ENCODE measurements at places on chromosomes 5 and 9.

GRCh38 chr9:127093319-127094020, 29.0 kb downstream of the ANGPTL2 start:
- H3K4me1 ChIP-seq, result peaks cover 49% of the 10 kb centered on the region
- no peak overlapping the region for H3K4me3 ChIP-seq
- no peak overlapping the region for H3K27ac ChIP-seq
- no peaks in the 10 kb centered on the region for H3K27me3 ChIP-seq
- no peak for DNase-seq
- peaks cover 54% of the 10 kb centered on the region for H3K36me3 ChIP-seq

GRCh38 chr9:91945277-91946085, 4.5 kb downstream of the ROR2 start:
- no peaks in the 10 kb centered on the region for H3K36me3 ChIP-seq
- peaks cover 22% of the 10 kb centered on the region for H3K4me1 ChIP-seq
- DNase-seq, result no peak
- H3K27ac ChIP-seq, result peak overlapping the region; percentile 23
- H3K27me3 ChIP-seq, result peaks cover 76% of the 10 kb centered on the region
- peak overlapping the region; percentile 17 for H3K4me3 ChIP-seq

DNA sequence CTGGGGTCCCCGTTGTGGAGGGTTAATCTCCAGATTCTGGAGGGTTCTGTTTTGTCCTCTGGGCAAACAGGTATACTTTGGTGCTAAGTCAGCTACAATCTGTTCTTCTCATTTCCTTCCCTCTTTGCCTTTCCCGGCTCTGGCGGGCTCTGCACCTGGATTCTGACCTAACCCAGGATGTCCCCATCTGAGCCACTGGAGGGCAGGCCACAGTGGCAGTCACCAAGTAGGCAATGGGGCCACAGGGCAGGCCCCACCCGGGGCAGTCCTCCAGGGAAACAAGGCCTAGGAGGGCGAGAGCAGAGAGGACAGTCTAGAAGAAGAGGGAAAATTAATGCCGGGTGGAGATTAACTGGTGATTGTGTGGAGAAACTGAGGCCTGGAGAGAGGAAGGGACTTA, 40.4 kb upstream of the HRH2 start:
- H3K4me3 ChIP-seq, result no peak overlapping the region
- H3K27me3 ChIP-seq, result no peaks in the 10 kb centered on the region
- peaks cover 6% of the 10 kb centered on the region for H3K4me1 ChIP-seq
- H3K27ac ChIP-seq, result no peak overlapping the region
- H3K36me3 ChIP-seq, result no peaks in the 10 kb centered on the region

DNA sequence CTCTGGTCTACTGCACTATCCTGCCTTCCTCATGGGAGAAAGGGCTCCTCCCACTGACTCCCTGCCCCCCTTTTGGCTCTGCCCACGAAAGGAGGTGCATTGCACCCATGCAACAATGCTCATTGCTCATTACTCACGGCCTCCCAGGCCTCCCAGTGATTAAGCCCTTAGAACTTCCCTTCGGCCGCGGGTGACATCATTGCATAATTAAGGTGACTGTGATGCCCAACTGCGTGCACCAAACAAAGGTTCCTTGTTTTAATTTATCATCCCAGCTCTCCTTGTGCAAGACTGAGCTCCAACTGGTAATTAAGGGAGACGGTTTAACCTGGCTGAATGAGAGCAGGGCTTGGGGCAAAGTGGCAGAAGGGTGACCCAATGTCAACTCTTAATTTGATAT, 180.4 kb downstream of the GAS1 start:
- no peaks in the 10 kb centered on the region for H3K4me1 ChIP-seq
- H3K27ac ChIP-seq, result no peak overlapping the region
- DNase-seq, result no peak
- no peak overlapping the region for H3K4me3 ChIP-seq

- no peak overlapping the region for H3K27ac ChIP-seq
- no peak overlapping the region for H3K4me3 ChIP-seq
- no peaks in the 10 kb centered on the region for H3K36me3 ChIP-seq
- peaks cover 7% of the 10 kb centered on the region for H3K4me1 ChIP-seq
- DNase-seq, result no peak
Observed at GRCh38 chr5:9233712-9234111, 312.2 kb downstream of the SEMA5A start.

DNA sequence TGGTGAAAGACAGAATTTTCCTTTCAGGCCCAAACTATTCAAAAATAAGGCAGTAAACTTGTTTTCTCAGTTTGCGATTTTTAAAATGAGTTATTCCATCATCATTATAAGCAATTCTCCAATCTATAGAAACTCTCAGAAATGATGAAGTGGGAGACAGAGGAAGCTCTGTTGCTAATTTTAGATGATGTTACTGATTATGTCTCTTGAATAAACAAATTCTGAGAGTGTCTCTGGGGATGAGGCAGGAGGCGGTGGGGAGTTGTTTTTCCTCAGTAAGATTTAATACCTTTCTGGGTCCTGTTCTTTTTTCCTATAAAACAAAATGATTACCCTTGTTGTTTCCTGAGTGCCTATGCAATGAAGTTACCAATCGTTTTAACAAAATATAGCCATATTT, 43.9 kb upstream of the TEX48 start:
- DNase-seq, result no peak
- H3K4me1 ChIP-seq, result no peaks in the 10 kb centered on the region
- peaks cover 52% of the 10 kb centered on the region for H3K27me3 ChIP-seq
- H3K36me3 ChIP-seq, result no peaks in the 10 kb centered on the region
- no peak overlapping the region for H3K4me3 ChIP-seq

DNA sequence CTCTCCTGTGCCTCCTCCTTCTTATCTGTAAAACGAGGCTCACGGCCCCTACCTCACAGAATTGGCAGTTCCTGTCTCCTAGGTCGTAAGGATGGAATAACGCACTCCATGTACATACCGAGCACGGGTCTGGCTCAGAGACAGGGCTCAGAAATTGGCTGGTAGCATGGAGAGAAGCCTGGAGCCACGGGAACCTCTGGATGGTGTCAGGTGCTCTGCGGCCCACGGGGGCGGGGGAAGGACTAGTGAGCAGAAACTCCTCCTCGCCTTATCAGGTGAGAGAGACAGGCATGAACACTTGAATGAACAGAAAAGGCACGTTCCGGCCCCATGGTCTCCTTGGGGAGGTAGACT, 15.4 kb upstream of the C5orf47 start:
- peaks cover 34% of the 10 kb centered on the region for H3K4me1 ChIP-seq
- H3K27me3 ChIP-seq, result no peaks in the 10 kb centered on the region
- no peak for DNase-seq
- peak overlapping the region; percentile 68 for H3K4me3 ChIP-seq
- H3K36me3 ChIP-seq, result no peaks in the 10 kb centered on the region
- H3K27ac ChIP-seq, result peak overlapping the region; percentile 76

- no peaks in the 10 kb centered on the region for H3K27me3 ChIP-seq
- H3K36me3 ChIP-seq, result no peaks in the 10 kb centered on the region
Observed at GRCh38 chr5:90915393-90915792, 356.8 kb downstream of the ADGRV1 start.

DNA sequence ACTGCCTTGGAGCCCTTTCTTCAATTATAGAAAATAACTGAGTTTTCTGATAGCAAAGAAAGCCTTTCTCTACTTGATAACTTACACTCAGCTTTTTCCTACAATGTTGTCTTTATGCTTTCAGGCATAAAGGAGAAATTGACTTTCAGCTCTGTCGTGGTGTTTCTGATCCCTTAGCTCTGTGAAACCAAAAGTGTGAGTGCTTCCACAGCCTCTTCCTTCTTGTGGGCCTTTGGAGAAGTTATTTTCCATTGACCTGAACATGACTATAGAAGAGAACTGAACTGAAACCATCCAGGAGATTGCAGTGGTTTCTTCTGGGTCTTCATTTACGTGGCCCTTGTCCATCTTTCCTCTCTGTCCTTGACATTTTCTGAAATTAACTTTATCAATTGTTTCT, 59.5 kb upstream of the EQTN start:
- no peak overlapping the region for H3K4me3 ChIP-seq
- DNase-seq, result no peak
- peaks cover 19% of the 10 kb centered on the region for H3K4me1 ChIP-seq
- H3K27me3 ChIP-seq, result no peaks in the 10 kb centered on the region
- no peak overlapping the region for H3K27ac ChIP-seq
- H3K36me3 ChIP-seq, result no peaks in the 10 kb centered on the region

- H3K36me3 ChIP-seq, result peaks cover 25% of the 10 kb centered on the region
- H3K27ac ChIP-seq, result no peak overlapping the region
- H3K4me1 ChIP-seq, result peaks cover 21% of the 10 kb centered on the region
- no peak for DNase-seq
- no peak overlapping the region for H3K4me3 ChIP-seq
- H3K27me3 ChIP-seq, result no peaks in the 10 kb centered on the region
Observed at GRCh38 chr5:139631520-139632165, 16.5 kb upstream of the CXXC5 start.

- H3K36me3 ChIP-seq, result no peaks in the 10 kb centered on the region
- no peak overlapping the region for H3K4me3 ChIP-seq
- H3K27ac ChIP-seq, result no peak overlapping the region
- no peaks in the 10 kb centered on the region for H3K4me1 ChIP-seq
- no peak for DNase-seq
Observed at GRCh38 chr5:9183992-9184391, 361.9 kb downstream of the SEMA5A start.

DNA sequence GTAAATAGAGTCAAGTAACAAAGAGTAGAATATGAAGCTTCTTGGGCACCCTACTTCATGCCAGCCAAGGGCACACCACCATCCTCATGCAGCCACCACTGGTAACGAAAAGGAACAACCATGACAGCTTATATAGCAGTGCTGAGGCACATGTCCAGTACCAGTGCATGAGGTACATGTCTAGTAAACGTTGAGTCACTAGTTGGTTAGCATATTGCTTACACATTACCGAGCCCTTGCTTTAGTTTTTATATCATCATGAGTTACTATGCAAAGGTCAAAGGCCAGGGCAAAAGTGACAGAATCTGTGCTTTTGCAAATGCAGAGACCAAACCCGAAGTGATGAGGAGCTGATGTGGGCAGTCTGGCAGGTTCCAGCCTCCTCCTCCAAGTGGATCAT, 147.1 kb upstream of the MAP1B start:
- no peak overlapping the region for H3K4me3 ChIP-seq
- no peaks in the 10 kb centered on the region for H3K4me1 ChIP-seq
- H3K27me3 ChIP-seq, result peaks cover 5% of the 10 kb centered on the region
- H3K27ac ChIP-seq, result no peak overlapping the region
- no peaks in the 10 kb centered on the region for H3K36me3 ChIP-seq

GRCh38 chr5:149643781-149644180, 62.5 kb downstream of the ARHGEF37 start:
- no peak overlapping the region for H3K4me3 ChIP-seq
- no peaks in the 10 kb centered on the region for H3K36me3 ChIP-seq
- DNase-seq, result no peak
- no peak overlapping the region for H3K27ac ChIP-seq

DNA sequence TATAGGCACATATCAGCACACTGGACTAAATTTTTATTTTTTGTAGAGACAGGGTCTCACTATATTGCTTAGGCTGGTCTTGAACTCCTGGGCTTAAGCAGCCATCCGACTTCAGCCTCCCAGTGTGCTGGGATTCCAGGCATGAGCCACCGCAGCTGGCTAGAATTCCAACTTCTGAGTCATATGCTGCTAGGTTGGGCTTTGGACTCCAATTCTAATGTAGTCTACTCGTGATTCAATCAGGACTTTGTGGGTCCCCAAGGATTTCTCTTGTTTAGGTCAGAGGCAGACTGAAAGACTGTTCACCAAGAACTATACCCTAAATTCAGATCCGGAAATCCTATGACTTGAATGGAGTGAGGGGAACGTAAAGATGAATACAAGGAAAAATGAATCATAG, 68.2 kb upstream of the CHD1 start:
- no peaks in the 10 kb centered on the region for H3K4me1 ChIP-seq

- no peak overlapping the region for H3K4me3 ChIP-seq
- H3K27ac ChIP-seq, result no peak overlapping the region
- H3K36me3 ChIP-seq, result no peaks in the 10 kb centered on the region
- H3K27me3 ChIP-seq, result peaks cover 90% of the 10 kb centered on the region
Observed at GRCh38 chr9:21558079-21558478, 76.0 kb upstream of the IFNE start.

DNA sequence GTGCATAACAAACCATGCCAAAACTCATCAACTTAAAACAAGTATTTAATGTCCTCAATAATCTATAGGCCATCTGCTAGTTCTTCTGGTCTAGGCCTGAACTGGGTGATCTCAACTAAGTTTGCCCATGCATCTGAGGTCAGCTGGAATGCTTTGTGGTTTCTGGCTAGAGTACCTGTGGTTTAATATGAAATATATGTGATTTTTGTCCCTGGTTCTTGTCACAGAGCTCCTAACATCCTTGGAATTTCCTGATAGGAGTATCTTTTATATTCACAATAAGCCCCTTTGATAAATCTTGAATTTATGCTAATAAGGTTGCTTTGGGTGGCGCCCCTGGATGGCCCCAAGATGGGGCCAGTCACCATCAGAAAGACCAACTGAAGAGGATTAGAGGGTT, 535.9 kb downstream of the DNAH5 start:
- no peaks in the 10 kb centered on the region for H3K27me3 ChIP-seq
- H3K36me3 ChIP-seq, result no peaks in the 10 kb centered on the region
- H3K4me3 ChIP-seq, result no peak overlapping the region
- DNase-seq, result no peak

DNA sequence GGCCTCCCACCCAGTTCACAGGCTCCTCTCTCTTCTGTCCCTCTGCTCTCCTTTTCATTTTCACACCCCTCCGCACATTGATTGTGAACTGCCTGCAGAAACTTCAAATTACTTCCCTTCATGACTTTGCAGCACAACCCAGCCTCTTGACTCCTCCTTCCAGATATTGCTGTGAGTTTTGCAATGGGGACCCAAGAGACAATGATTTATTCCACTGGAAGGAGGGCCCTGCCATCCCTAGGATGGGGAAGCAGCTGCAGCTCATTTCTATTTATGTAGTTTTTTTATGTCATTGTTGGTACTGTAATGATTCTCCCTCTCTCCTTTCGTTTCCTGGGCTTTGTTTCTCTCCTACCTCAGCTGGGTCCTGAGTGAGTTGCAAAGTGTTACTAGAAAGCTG, 364.9 kb downstream of the ICE1 start:
- no peaks in the 10 kb centered on the region for H3K4me1 ChIP-seq
- DNase-seq, result no peak

GRCh38 chr9:74742191-74742790, 145.4 kb downstream of the TRPM6 start:
- no peak overlapping the region for H3K4me3 ChIP-seq
- H3K27ac ChIP-seq, result no peak overlapping the region
- H3K4me1 ChIP-seq, result peaks cover 5% of the 10 kb centered on the region
- no peaks in the 10 kb centered on the region for H3K36me3 ChIP-seq

GRCh38 chr9:107983762-107984161, 494.2 kb upstream of the KLF4 start:
- H3K4me1 ChIP-seq, result no peaks in the 10 kb centered on the region
- H3K27ac ChIP-seq, result no peak overlapping the region
- no peak for DNase-seq
- no peak overlapping the region for H3K4me3 ChIP-seq
- H3K27me3 ChIP-seq, result no peaks in the 10 kb centered on the region
- H3K36me3 ChIP-seq, result no peaks in the 10 kb centered on the region
